ENCODE measurements at places on chromosomes 5 and 9.

DNA sequence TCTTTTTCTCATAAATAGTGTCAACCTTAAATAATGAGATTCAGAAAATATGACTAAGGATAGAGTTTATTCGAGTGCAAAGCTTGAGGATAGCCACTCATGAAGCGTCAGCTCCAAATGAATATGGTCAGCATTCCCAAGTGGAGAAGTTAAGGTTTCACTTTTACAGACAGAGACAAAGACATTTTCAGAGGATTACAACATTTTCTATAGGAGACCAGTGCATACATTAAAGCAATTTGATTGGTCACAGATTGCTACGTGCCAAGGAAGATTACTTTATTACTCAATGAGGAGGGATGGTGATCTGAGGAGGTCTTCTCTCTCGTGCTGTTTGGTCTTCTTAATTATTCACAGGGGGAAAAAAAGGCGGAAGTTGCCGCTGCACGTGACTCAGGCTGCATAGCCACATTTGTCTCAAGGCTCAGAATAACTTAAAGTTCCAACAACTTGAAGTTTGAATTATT is 60.1 kb upstream of the SPATA31C2 start:
- DNase-seq: no peak

DNA sequence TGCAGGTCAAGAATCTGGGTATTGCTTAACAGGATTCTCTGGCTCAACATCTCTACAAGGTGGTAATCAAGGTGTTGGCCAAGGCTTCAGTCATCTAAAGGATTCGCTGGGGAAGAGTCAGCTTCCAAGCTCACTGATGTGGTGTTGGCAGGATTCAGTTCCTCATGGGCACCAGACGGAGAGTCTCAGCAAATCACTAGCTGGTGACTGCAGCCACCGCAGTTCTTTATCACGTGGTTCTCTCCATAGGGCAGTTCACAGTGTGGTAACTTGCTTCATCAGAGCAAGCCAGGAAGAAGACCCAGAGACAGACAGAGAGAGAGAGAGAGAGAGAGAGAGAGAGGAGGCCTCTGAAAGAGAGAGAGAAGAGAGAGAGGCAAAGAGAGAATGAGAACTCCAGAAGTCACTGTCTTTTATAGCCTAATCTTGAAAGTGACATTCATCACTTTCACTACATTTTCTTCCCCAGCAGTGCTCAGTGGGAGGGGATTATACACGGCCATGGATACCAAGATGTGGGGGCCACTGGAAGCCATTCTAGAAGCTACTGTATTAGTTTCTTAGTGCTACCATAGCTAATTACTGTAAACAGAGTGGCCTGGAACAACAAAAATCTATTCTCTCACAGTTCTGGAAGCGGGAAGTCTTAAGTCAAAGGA is 109.2 kb upstream of the SMIM23 start:
- DNase-seq: no peak

DNA sequence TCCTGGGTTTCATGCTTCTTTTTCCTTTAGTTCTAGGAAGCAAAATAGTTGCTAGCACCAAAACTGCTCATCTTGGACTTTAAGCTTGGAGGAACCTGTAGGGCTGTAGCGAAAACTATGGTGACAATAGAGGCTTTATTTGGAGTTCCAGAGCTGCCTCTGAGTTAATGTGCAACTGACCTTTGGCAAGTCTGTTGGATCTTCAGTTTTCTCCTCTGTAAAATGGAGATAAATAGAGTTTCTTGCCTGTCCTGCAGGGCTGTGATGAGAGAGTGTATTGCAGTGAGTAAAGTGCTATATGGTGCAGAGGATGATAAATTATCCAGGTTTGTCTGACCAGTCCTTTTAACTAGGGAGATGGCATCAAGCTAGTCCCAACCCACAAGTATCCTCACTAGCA is 417.0 kb downstream of the MAN2A1 start:
- no peak for DNase-seq

GRCh38 chr5:60207040-60207439 is 313.5 kb upstream of the PDE4D start:
- DNase-seq: no peak

GRCh38 chr9:21974343-21974721 is 19.9 kb downstream of the CDKN2A start:
- DNase-seq: no peak
